Activated T-helper 2 cell treated with anti-CD3 and anti-CD28 coated beads, Interferon-gamma antibody, Interleukin-2, Interleukin-4, amounts not matched to agents 10 μg/mL and 5 μg/mL and 100 μg/mL, durations not matched to agents 14 hours and 24 hours and 36 hours (primary cell): ENCODE measurements at places on chromosomes 11 and 22. TPM values are rescaled to one million over a fixed set of nuclear protein-coding genes. Genes with fewer than 3 reads are reported as not detected.

LRRC10B gene
- total RNA-seq = 0.07 and 0.11 TPM in 2 replicates

CHRM1 gene
- not detected in 2 replicates for total RNA-seq

MMP8 gene
- not detected in 2 replicates for total RNA-seq

RIMBP3C gene
- total RNA-seq = 0.18 and 0.34 TPM in 2 replicates

ZBTB16 gene
- total RNA-seq = 2.8 and 2.9 TPM in 2 replicates

C22orf31 gene
- not detected in 2 replicates for total RNA-seq

MYBPC3 gene
- not detected in 2 replicates for total RNA-seq

CRYBB3 gene
- 0.21 and 0.23 TPM in 2 replicates for total RNA-seq

BDNF gene
- total RNA-seq = not detected in 2 replicates

MRPL21 gene
- 104 and 106 TPM in 2 replicates for total RNA-seq

LINC01488 gene
- total RNA-seq = not detected in 2 replicates

GRCh38 chr22:43377896-43378704 lies 33.7 kb upstream of the MPPED1 start:
- no peak overlapping the region for H3K27ac ChIP-seq
- H3K4me3 ChIP-seq = no peak overlapping the region
- peak; percentile 24 for DNase-seq

DNA sequence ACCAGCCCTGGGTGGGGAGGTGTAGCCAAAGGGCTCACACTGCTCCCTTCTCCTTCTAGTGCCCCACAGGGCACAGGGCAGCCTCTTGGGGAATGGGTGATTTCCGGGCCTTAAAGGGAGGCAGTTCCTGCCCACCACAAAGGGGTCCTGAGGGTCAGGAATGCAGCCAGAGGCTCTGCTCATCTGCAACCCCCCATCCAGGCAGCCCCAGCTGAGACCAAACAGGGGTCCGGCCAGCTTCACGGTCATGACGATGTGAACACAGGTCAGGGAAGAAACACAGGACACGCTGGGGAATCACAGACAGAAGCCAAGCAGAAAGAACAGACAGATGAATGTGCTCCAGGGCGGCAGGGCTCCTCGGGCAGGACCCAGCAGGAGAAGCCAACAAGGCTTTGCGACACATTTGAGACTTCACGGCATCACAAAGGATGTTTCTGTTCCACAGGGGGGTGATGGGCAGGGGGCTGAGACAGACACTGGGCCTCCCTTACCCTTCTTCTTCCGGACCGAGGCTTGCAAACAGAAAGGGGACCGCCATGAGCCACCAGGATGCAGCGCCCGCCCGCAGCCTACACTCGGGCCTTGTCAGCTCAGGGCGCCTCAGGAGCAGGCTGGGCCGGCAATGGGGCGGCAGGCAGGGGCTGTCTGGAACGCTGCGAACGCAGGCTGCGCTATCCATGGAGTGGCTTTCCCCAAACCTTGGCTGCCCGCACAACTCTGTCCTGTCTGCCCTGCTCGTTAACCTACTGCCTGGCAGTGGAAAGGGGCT lies 101.9 kb downstream of the CTTN start:
- no peak for DNase-seq
- no peak overlapping the region for H3K27ac ChIP-seq
- H3K4me1 ChIP-seq = no peaks in the 10 kb centered on the region
- H3K36me3 ChIP-seq = no peaks in the 10 kb centered on the region
- no peak overlapping the region for H3K4me3 ChIP-seq

- no peaks in the 10 kb centered on the region for H3K27me3 ChIP-seq
- peak overlapping the region; percentile 93 for H3K4me3 ChIP-seq
- peaks cover 33% of the 10 kb centered on the region for H3K4me1 ChIP-seq
- H3K27ac ChIP-seq = peak overlapping the region; percentile 96
Observed at GRCh38 chr22:41285441-41285819, 557 bp downstream of the RANGAP1 start.

DNA sequence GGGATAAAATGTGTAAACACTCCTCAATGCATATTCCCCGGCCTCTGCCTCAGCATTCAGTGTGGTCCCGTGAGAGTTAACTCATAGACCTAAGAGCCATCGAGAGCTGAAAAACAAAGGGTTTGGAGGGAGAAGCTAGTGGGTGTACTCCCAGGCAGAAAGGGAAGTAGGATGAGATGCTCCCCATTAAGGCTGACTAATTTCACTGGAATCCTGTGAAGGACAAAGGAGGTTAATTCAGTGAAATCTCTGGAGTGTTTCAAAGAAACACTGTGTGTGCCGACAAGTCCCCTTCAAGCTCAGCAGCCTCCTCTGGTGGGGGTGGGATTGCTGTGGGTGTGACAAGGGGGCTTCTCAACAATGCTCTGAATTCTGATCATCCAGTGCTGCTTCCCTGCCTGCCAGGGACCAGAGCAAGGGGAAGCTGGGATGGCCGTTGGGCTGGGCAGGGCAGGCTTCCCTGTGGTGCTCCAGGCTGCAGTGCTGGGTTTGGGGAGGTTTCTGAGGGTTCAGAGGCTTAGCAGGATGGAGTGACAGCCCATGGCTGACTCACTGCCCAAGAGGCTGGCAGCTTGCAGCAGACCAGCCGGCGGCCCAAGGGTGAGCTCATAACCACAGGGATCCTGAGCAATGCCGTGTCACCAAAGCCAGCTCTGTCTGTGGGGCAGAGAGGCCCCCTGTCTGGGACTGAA lies 61.4 kb upstream of the BMAL1 start:
- H3K36me3 ChIP-seq = no peaks in the 10 kb centered on the region
- H3K4me3 ChIP-seq = no peak overlapping the region
- H3K27ac ChIP-seq = no peak overlapping the region
- DNase-seq = no peak
- peaks cover 9% of the 10 kb centered on the region for H3K27me3 ChIP-seq

DNA sequence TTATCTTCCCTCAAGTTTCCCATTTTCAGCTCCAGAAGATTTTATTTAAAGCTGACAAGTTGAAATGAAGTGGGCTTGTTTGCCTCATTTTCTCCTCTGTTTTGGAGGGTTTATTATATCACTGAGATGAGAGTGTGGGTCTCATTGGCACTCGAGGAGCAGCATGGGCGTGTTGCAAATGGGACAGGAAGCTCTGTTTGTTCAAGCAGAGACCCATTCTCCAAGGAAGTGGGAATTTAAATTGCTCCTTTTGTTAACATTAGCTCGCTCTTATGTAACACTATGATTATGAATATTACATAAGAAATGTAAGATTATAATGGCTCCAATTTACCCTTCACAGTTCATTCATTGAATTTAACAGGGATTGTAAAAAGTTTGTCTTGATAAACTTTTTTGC lies 317.7 kb upstream of the CTSC start:
- H3K27ac ChIP-seq = no peak overlapping the region
- H3K4me3 ChIP-seq = no peak overlapping the region
- no peaks in the 10 kb centered on the region for H3K27me3 ChIP-seq
- no peaks in the 10 kb centered on the region for H3K4me1 ChIP-seq
- no peaks in the 10 kb centered on the region for H3K36me3 ChIP-seq

- no peak for DNase-seq
- H3K4me3 ChIP-seq = no peak overlapping the region
- H3K36me3 ChIP-seq = no peaks in the 10 kb centered on the region
- H3K27me3 ChIP-seq = peaks cover 34% of the 10 kb centered on the region
Observed at GRCh38 chr11:7692426-7692825, 13.9 kb downstream of the OVCH2 start.

GRCh38 chr22:19514831-19515565 lies 9.2 kb downstream of the CLDN5 start:
- peaks cover 62% of the 10 kb centered on the region for H3K36me3 ChIP-seq
- no peaks in the 10 kb centered on the region for H3K4me1 ChIP-seq
- no peaks in the 10 kb centered on the region for H3K27me3 ChIP-seq
- no peak overlapping the region for H3K27ac ChIP-seq
- DNase-seq = no peak
- H3K4me3 ChIP-seq = no peak overlapping the region

DNA sequence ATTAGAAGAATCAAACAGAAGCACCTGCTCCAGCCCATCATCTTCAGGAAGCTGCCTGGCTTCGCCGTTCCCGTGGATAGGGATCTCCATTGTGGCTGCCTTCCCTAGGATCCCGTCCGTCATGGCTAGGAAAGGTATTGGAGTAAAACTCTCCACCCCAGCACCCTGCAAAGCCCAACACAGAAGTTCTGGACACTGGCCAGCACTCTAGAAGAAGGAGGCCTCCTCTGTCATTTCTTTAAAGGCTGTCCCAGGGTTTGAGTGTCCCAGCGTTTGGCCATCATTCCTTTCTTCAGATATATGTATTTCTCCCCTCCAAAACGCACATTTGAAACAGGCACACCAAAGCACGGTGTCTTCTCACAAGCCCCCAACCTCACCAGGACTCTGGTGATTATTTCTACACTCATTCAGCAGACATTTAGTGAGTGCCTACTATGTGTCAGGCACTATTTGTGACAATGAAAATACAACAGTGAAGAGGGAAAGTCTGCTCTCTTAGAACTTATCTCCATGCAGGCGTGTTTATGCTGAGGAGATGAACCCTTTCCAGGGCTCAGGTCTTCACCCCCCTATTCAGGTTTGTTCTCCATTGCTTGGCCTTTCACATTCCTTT lies 724 bp downstream of the ARFIP2 start:
- H3K36me3 ChIP-seq = peaks cover 43% of the 10 kb centered on the region
- peak overlapping the region; percentile 88 for H3K4me3 ChIP-seq
- peak overlapping the region; percentile 93 for H3K27ac ChIP-seq
- peaks cover 25% of the 10 kb centered on the region for H3K4me1 ChIP-seq
- no peaks in the 10 kb centered on the region for H3K27me3 ChIP-seq

DNA sequence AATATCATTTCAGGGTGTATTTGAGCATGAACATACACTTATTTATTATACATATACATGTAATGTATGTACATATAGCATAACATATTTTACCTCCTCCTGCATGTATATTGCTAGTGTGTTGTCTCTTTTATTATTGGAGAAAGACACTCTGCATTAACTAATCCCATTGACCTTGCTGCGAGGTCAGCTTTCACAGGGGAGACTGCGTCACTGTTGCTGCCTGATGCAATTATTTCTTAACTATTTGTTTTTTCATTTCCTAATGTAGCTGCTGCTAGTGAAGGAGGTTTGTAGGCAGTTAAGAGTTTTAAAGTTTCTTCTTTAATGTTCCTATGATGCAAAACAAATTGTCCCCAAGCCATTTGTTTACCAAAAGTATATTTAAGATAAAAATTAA lies 185.4 kb upstream of the CNTN5 start:
- no peak overlapping the region for H3K4me3 ChIP-seq
- no peaks in the 10 kb centered on the region for H3K36me3 ChIP-seq
- no peak for DNase-seq
- no peaks in the 10 kb centered on the region for H3K27me3 ChIP-seq
- no peaks in the 10 kb centered on the region for H3K4me1 ChIP-seq

DNA sequence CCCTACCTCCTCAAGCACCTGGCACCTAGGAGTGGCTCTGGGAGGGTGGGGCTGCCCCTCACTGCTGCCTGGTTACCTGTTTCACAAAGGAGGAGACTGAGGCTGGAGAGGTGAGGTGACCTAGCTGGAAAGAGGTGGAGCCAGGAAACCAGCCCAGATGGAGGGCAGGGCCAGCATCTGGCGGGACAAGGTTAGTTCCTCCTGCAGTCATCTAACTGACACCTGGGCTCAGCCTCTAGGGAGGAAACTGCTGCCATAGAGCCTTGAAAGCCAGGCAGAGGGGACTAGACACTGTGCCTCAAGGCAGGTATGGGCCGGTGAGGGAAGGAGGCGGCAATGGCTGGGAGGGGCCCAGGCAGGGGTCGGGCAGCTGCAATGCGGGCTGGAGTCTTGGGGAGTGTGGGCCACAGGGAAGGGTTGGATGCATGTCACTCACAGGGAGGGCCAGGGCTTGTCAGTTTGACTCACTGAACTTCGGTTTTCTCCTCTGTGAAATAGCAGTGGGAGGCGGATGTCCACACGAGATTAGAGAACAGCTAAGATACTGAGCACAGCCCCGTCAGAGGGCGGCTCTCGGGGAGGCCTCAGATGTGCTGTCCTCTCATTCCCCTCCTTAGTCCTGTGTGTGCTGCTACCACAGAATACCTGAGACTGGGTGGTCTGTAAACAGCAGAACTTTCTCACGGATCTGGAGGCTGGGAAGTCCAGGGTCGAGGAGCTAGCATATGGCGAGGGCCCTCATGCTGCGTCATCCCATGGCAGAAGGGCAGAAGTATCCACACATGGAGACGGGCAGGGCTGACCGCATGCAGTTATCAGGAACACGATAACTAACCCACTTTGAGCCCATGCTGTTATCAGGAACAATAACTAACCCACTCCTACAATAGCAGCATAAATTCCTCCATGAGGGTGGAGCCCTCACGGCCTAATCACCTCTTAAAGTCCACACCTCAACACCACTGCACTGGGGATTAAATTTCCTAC lies 16.1 kb downstream of the MGAT3 start:
- peaks cover 4% of the 10 kb centered on the region for H3K27me3 ChIP-seq
- H3K4me3 ChIP-seq = no peak overlapping the region
- no peak for DNase-seq
- H3K27ac ChIP-seq = no peak overlapping the region
- peaks cover 10% of the 10 kb centered on the region for H3K4me1 ChIP-seq
- no peaks in the 10 kb centered on the region for H3K36me3 ChIP-seq

- H3K27me3 ChIP-seq = no peaks in the 10 kb centered on the region
- no peak for DNase-seq
- H3K27ac ChIP-seq = no peak overlapping the region
- H3K4me1 ChIP-seq = no peaks in the 10 kb centered on the region
- H3K4me3 ChIP-seq = no peak overlapping the region
- peaks cover 16% of the 10 kb centered on the region for H3K36me3 ChIP-seq
Observed at GRCh38 chr11:17952487-17952886, 60.4 kb downstream of the SERGEF start.

DNA sequence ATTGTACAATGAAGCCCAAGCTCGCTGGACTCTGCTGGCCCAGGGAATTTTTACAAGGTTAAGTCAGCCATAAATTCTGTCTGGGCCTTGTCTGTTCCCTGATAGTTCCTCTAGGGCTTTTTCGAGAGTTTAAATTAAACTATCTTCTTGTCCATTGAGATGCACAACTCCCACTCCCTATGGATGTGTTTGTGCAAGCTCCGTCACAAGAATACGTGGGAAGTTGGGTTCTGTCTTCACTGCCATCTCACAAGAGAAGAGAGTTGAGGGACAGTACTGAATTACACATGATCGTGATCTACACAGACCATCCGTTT lies 153.6 kb upstream of the TTC12 start:
- no peaks in the 10 kb centered on the region for H3K4me1 ChIP-seq
- no peak for DNase-seq
- H3K27ac ChIP-seq = no peak overlapping the region
- no peak overlapping the region for H3K4me3 ChIP-seq

GRCh38 chr11:125062218-125062930 lies 731 bp upstream of the SLC37A2 start:
- no peaks in the 10 kb centered on the region for H3K36me3 ChIP-seq
- DNase-seq = no peak
- H3K4me3 ChIP-seq = peak overlapping the region; percentile 78
- peaks cover 40% of the 10 kb centered on the region for H3K27me3 ChIP-seq

- DNase-seq = no peak
- H3K27me3 ChIP-seq = peaks cover 1% of the 10 kb centered on the region
- H3K27ac ChIP-seq = no peak overlapping the region
Observed at GRCh38 chr11:107669191-107669740, 42.6 kb downstream of the SLN start.

- peaks cover 12% of the 10 kb centered on the region for H3K27me3 ChIP-seq
- H3K27ac ChIP-seq = no peak overlapping the region
- peak; percentile 40 for DNase-seq
- no peaks in the 10 kb centered on the region for H3K36me3 ChIP-seq
- H3K4me1 ChIP-seq = peaks cover 2% of the 10 kb centered on the region
- H3K4me3 ChIP-seq = no peak overlapping the region
Observed at GRCh38 chr11:59680287-59681154, 11.7 kb upstream of the PATL1 start.
